ENCODE measurements at places on chromosomes 4 and X.
A peak's percentile ranks its signal among the peaks of the same experiment; 100 is the strongest.

GRCh38 chr4:16794816-16795445, 103.5 kb downstream of the LDB2 start:
- peak; percentile 50 for DNase-seq

GRCh38 chr4:67918428-67918827, 34.6 kb upstream of the TMPRSS11D start:
- DNase-seq: no peak

DNA sequence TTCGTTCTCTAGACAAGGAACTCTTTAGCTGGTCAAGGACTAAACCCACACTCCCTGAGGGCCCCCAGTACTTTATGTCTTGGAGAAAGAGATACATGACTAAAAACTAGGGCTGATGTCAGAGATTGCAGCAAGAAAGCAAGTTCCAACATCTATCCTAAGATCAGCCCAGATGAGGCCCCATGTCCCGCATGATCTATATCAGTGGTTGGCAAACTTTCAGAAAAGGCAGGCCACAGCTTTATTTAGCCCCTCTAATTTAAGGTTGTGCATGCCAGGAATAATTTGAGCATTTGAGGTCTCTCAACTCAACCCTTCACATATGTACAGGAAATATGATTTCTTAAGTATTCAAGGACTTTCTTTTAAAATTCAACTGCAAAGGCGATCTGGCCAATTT, 44.1 kb upstream of the FRMD7 start:
- DNase-seq: no peak

- no peak for DNase-seq
Measured at GRCh38 chr4:114997576-114998247, 115.7 kb downstream of the NDST4 start.

- no peak for DNase-seq
Measured at GRCh38 chr4:152398060-152398459, 137.8 kb downstream of the FBXW7 start.

DNA sequence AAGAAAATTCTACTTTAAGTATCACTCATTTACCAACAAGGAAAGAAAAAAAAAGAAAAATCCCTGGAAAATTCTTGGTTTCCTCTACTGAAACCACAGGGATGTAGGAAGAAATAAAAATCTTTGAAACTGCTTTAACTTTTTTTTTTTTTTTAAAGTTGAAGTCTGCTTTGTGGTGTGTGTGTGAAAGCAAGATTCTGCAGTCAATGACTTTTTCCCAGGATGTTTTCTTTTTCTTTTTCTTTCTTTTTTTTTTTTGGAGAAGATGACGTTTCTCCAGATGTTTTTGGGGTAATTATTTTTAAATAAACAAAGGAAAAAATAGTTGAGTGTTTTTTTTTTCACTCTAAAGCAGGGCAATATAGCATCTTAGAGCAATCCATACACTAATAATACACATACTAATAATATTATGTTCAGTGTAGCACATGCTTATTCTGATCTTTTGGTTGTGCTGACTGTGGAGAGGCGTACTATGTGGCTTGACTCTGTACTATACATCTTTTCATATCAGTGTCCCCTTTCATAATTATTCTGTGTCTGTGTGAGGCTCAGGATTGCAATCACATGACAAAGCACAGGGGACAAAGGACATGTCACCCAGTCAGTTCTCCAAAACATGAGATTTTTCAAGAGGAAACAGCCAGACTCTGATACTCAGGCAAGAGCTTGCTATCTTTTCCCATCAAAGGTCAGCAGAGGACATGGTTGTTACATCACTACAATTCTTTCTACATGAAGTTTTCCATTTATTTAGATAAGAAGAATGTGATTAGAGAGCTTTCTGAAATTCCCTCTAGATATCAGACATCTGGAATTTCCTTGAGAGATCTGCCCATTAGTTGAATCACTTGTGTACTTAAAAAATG, 111.0 kb downstream of the PDE5A start:
- DNase-seq: peak; percentile 5

- DNase-seq: no peak
Measured at GRCh38 chr4:26809811-26810210, 50.8 kb upstream of the STIM2 start.

- peak; percentile 58 for DNase-seq
Measured at GRCh38 chr4:158161551-158162354, 11.1 kb downstream of the GASK1B start.

DNA sequence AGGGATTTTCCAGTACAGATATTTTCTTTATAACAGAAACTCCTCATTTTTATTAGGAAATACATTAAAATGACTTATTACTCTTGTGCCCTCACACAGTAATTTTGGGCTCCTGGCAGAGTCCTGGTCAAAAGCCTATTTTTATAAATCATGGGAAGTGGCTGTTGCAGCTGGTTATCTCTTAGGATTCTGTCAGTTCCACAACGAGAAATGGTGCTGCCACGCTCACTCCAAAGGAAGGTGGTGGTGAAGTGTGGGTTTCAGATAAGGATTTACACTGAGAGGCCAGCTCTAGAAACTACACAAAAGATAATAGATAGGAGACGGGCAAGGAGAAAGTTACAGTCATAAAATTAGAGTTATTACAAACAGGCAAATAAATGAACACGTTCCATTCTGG, 159.2 kb upstream of the FAM241A start:
- DNase-seq: no peak

- no peak for DNase-seq
Measured at GRCh38 chr4:100981447-100982204, 365.7 kb downstream of the PPP3CA start.

- DNase-seq: peak; percentile 43
Measured at GRCh38 chr4:143514497-143514896, 995 bp downstream of the SMARCA5 start.

DNA sequence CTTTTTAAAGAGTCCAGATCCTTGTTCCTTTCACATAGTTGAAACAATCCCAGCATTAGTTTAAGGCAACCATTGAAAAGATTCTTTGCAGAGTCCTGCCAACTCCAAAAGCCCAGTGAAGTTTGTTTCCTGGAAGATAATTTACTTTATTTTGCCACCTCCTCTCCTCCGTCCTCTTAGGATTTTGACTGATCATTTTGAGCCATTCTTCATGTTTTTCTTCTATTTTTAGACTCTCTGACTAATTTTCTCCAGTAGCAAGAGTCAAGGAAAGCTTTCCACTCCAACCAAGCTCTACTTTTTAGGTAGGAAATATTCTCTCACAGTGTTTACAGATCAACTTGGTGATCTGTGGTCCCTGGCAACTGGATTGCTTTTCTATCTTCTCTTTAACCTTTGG, 10.3 kb downstream of the NCBP2L start:
- DNase-seq: no peak

- DNase-seq: no peak
Measured at GRCh38 chr4:145498430-145498829, 16.8 kb downstream of the SMAD1 start.

DNA sequence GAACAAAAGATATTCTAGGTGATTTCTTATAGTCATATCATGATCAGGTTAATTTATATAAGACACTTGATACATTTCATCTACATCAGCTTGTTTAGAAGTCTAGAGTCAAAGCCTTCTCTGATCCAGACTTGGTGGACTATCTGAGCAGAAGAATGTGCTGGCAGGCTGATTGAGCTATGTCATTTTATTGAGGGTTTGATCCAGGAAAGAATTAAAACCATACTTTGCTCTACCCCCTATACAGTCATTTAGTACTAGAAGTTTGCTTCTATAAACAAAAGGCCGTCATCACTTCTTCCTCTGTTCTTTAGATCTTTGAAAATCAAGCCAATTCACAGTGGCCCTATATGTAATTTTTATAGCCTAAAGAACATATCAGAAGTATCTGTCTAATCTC, 173.1 kb upstream of the PITX2 start:
- DNase-seq: no peak

DNA sequence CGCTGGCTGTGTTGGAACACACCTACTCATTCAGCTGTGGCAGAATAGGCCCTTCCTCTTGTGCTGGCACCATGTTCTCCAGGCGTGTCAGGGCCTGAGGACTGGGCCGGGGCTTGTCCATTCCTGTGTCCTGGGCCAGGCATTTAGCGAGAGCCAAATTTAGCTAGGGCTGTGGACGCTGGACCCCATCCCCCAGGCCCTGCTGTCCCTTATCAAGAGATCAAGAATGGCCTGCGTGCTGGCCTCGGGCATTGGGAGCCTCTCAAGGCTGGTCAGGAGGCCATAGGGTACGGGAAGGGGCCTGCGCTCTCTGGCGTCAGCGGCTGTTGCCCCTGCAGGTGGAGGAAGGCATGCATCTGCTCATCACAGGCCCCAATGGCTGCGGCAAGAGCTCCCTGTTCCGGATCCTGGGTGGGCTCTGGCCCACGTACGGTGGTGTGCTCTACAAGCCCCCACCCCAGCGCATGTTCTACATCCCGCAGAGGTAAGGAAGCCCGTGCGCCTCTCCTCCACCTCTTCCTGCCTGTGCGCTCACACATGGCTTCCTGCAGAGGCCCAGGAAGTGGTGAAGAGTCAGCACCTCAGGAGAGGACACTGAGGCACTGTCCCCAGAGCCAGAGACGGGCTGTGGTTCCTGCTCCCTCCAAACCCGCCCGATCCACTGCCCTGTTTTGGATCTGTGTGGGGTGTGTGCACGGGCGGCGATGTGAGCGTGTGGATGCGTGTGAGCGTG, 15.3 kb downstream of the ABCD1 start:
- DNase-seq: no peak

- no peak for DNase-seq
Measured at GRCh38 chrX:1412551-1413161, 20.7 kb upstream of the SLC25A6 start.

DNA sequence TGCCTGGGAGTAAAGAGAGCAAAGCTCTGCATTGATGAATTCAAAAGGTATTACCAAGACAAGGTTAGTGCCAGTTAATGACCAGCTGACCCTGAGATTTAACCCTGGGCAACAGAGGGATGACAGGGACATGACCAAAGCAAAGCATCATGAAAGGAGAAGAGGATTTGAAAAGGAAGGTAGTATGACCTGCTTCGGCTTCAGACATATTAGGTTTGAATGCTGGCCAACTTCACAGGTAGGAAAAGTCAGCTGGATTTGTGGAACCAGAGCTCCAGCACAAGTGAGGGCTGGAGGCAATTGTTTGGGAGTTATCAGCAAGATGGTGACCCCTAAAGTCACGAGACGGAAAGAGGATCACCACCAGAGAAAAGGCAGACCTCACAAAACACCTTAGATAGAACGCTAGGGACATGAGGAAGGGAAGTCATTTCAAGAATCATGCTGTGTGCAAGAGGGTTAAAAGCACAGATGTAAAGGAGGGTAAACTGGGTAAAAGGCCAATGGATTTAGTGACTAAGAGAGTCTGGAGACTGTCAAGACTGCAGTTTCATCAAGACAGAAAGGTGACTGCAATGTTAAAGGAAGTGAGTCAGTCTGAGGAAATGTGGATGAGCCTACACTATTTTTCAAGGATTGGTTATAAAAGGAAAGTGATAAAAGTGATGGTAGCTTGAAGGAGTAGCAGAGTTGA, 45.6 kb downstream of the SH3RF1 start:
- peak; percentile 46 for DNase-seq

GRCh38 chr4:181970366-181970765, 272.8 kb upstream of the TENM3 start:
- DNase-seq: no peak

GRCh38 chr4:124321364-124321763, 391.2 kb downstream of the ANKRD50 start:
- DNase-seq: no peak

DNA sequence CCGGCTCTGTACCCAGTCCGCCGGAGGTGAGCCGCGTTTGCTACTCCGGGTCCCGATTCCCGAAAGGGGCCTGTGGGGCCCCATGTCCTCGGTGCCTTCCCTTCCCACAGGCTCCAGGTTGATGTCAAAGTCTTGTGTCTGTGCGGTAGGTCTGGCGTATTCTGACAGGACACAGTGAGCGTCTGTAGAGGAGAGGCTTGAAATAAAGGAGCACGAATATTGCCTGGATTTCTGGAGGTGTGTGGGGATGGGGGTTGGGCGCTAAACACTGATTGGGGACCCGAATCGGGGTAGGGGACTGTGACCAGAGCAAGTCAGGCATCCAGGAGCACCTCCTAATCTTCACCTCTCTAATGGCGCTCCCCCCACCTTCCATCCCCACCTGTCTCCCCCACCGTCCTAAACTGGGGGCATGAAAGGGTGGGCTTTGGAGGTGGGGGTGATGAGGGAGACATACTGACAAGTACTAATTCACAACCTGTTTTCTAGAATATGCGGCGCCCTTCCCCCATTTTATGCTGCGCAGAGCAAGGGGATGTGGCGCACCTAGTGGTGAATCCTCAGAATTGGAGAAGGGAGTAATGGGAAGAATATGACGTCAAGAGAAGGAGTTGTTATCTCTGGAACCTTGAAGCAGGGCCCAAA, 855 bp downstream of the GPRASP2 start:
- peak; percentile 48 for DNase-seq
